CD4-positive, alpha-beta T cell (primary cell): ENCODE measurements at places on chromosomes 11 and 22. TPM values are rescaled to one million over a fixed set of nuclear protein-coding genes. Genes with fewer than 3 reads are reported as not detected.
A peak's percentile ranks its signal among the peaks of the same experiment; 100 is the strongest.

DNA sequence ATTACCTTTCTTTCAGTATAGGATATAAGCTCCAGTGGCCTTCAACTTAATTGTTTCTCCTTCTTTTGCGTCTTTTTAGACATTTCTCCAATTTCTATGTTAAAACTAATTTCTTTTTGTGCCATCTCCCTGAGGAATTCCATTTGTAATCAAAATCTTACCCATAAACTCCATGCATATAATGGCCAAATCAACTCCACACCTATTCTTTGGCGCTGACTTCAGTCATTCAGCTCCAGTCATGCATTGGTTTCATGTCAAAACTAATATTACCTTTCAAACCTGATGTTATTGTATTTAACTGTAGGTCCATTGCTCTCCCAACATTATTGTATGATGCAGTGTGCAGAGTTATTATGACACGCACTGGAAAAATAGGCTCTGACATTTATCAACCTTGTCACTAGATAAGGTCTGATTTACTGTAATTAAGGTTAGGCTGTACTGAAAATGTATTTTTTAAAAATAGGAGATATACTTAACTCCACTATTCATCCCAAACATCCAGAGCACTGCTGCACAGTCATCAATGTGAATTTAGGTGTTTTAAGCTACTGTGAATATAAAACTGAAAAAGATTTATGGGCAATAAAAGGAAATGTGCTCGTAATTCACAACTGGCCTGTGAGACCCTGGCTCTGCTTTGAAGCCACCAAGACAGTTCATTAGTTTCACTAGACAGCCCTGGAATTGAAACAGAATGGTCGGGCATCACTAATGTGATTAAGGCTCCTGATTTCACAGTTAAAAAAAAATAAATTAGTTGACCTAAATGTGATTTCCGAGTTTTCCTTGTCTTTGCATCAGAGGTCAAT lies 180.6 kb upstream of the GRIA4 start:
- no peaks in the 10 kb centered on the region for H3K4me1 ChIP-seq
- H3K36me3 ChIP-seq: no peaks in the 10 kb centered on the region
- no peak overlapping the region for H3K27ac ChIP-seq
- DNase-seq: no peak
- no peaks in the 10 kb centered on the region for H3K27me3 ChIP-seq
- H3K4me3 ChIP-seq: no peak overlapping the region

GRCh38 chr11:131663405-131664200 lies 293.2 kb downstream of the NTM start:
- no peaks in the 10 kb centered on the region for H3K4me1 ChIP-seq
- H3K4me3 ChIP-seq: no peak overlapping the region
- DNase-seq: no peak

- H3K36me3 ChIP-seq: peaks cover 8% of the 10 kb centered on the region
- no peaks in the 10 kb centered on the region for H3K27me3 ChIP-seq
- no peak for DNase-seq
- H3K4me1 ChIP-seq: peaks cover 9% of the 10 kb centered on the region
- no peak overlapping the region for H3K27ac ChIP-seq
Observed at GRCh38 chr11:123483058-123483457, 53.0 kb downstream of the GRAMD1B start.

GRCh38 chr11:126542334-126543015 lies 187.0 kb downstream of the ST3GAL4 start:
- no peak for DNase-seq
- no peak overlapping the region for H3K27ac ChIP-seq
- no peaks in the 10 kb centered on the region for H3K36me3 ChIP-seq
- peaks cover 4% of the 10 kb centered on the region for H3K27me3 ChIP-seq
- H3K4me1 ChIP-seq: no peaks in the 10 kb centered on the region

- no peaks in the 10 kb centered on the region for H3K4me1 ChIP-seq
- H3K27ac ChIP-seq: no peak overlapping the region
- H3K36me3 ChIP-seq: no peaks in the 10 kb centered on the region
Observed at GRCh38 chr22:23029521-23030228, 40.6 kb upstream of the GNAZ start.

- DNase-seq: no peak
- H3K4me3 ChIP-seq: no peak overlapping the region
- peaks cover 30% of the 10 kb centered on the region for H3K27me3 ChIP-seq
- no peak overlapping the region for H3K27ac ChIP-seq
- H3K36me3 ChIP-seq: no peaks in the 10 kb centered on the region
Observed at GRCh38 chr11:130162733-130163132, 3.2 kb downstream of the ST14 start.

DNA sequence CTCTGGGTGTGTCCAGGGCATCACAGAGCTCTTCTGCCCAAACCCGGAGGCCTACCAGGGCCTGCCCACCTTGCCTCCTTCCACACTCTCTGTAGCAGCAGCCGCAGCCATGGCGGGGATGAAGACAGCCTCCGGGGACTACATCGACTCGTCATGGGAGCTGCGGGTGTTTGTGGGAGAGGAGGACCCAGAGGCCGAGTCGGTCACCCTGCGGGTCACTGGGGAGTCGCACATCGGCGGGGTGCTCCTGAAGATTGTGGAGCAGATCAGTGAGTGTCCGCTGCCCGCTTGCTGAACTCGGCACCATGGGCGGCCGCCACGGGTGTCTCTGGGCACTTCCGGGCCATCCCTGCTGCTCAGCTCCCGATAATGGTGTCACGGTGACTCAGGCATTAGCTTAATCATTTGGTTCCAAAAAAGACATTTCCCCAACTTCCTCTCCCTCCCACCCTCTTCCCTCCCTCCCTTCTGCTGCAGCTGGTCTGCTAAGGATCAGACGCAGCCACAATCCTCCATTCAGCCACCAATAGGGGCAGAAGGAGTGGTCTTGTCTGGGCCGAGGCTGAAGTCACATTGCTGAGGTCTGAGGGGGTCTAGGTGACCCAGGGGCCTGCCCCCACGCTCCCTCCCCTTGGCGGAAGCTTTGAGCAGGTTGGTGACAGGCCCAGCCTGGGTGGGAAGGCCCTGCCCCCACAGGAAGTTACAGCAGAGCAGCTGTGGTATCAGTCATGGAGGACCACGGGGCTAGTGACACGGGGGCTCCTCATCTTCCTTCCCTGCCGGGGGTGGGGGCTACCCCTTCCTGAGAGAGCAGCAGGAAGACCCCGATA lies 950 bp downstream of the FERMT3 start:
- peak; percentile 72 for DNase-seq
- H3K27ac ChIP-seq: peak overlapping the region; percentile 86
- H3K36me3 ChIP-seq: peaks cover 57% of the 10 kb centered on the region
- H3K4me1 ChIP-seq: peaks cover 61% of the 10 kb centered on the region
- H3K27me3 ChIP-seq: no peaks in the 10 kb centered on the region
- peak overlapping the region; percentile 100 for H3K4me3 ChIP-seq

DNA sequence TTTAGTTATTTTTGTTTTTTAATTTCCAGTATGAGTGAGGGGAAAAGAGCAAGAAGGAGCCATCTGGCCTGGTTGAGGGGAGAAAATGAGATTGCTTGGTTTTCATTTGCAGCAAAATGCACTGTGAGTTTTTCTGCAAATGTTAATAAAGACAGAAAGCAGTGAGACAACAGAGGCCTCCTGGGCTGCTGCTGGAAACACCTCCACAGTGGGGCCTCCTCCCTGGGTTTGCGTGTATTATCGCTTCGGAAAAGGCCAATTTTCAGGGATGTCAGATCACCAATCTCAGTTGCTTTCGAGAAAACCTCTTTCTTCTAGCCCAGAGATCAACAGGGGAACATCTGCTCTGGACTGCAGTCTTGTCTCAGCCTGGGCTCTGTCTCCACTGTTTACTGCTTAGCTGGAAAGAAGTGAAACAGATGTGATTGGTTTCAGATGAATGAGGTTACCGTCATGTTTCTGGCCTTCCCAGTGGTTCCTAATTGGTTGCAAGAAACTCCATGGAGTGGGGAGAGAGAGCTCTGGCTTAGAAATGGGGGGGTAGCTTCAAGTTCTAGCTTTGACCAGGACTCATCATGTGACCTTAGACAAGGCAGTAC lies 17.3 kb downstream of the TSPAN18 start:
- H3K4me3 ChIP-seq: no peak overlapping the region
- H3K27ac ChIP-seq: no peak overlapping the region
- no peaks in the 10 kb centered on the region for H3K27me3 ChIP-seq
- H3K36me3 ChIP-seq: no peaks in the 10 kb centered on the region
- peaks cover 67% of the 10 kb centered on the region for H3K4me1 ChIP-seq

GRCh38 chr11:66334605-66335442 lies 1.4 kb downstream of the RIN1 start:
- no peak for DNase-seq
- peaks cover 28% of the 10 kb centered on the region for H3K4me1 ChIP-seq
- peaks cover 25% of the 10 kb centered on the region for H3K36me3 ChIP-seq

DNA sequence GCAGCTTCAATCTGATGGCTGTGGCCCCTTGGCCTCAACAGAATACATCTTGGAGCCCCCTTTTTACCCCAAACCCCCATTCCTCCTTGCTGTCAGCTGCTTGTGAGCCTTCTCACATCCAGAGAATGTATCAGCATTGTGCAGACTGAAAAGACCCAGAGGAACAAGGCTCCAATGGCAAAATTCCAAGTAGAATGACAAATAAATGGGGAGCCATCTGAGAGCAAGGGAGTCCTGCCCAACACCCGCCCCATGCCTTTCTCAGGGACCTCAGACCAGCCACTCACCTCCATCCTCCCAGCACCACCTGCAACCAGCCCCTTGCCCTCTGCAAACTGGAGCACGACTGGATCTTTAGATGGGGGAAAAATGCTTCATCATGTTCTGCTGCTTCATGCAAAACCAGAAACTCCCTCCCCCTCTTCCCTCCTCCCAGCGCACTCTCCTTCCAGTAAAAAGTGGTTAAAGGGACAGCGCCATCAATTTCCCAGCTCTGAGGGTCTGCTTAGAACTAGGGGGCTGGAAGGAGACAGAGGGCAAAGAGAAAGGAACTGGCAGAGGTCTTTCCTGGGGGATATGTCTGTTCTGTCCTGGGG lies 2.2 kb upstream of the NEFH start:
- no peaks in the 10 kb centered on the region for H3K36me3 ChIP-seq
- H3K4me1 ChIP-seq: peaks cover 22% of the 10 kb centered on the region
- peaks cover 44% of the 10 kb centered on the region for H3K27me3 ChIP-seq
- no peak overlapping the region for H3K27ac ChIP-seq

GRCh38 chr11:101346591-101346990 lies 217.0 kb upstream of the PGR start:
- H3K4me1 ChIP-seq: no peaks in the 10 kb centered on the region
- no peaks in the 10 kb centered on the region for H3K36me3 ChIP-seq
- no peak overlapping the region for H3K27ac ChIP-seq
- H3K27me3 ChIP-seq: no peaks in the 10 kb centered on the region

- no peak for DNase-seq
- no peaks in the 10 kb centered on the region for H3K4me1 ChIP-seq
- H3K27ac ChIP-seq: no peak overlapping the region
- H3K27me3 ChIP-seq: no peaks in the 10 kb centered on the region
Observed at GRCh38 chr22:41656556-41656955, 32.1 kb downstream of the SNU13 start.

DNA sequence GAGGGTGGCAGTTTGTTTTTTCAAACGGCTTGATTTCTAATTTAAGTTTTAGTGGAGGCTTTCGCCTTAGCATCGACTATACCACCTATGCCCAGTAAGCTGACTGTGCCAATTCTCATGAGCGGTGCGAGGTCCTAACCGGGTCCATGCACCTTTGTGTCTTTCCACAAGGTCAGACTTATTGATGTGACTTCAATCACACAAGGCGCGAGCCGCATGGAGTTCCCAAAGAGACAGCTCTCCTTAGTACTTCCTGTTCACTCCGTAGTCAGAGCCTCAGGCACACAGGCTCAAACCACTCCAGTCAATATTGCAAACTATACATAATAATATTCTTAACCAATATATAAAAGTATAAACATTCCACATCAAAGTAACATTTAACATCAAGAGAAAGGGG lies 18.2 kb downstream of the ST14 start:
- no peak overlapping the region for H3K4me3 ChIP-seq
- no peak for DNase-seq
- peaks cover 5% of the 10 kb centered on the region for H3K27me3 ChIP-seq
- H3K36me3 ChIP-seq: no peaks in the 10 kb centered on the region
- no peak overlapping the region for H3K27ac ChIP-seq

GRCh38 chr22:31425331-31426050 lies 26.1 kb downstream of the DRG1 start:
- H3K4me1 ChIP-seq: no peaks in the 10 kb centered on the region
- H3K4me3 ChIP-seq: no peak overlapping the region
- no peaks in the 10 kb centered on the region for H3K27me3 ChIP-seq
- peaks cover 85% of the 10 kb centered on the region for H3K36me3 ChIP-seq

GRCh38 chr22:26556904-26557303 lies 33.0 kb downstream of the TPST2 start:
- H3K27me3 ChIP-seq: no peaks in the 10 kb centered on the region
- H3K4me3 ChIP-seq: no peak overlapping the region
- no peak overlapping the region for H3K27ac ChIP-seq

DNA sequence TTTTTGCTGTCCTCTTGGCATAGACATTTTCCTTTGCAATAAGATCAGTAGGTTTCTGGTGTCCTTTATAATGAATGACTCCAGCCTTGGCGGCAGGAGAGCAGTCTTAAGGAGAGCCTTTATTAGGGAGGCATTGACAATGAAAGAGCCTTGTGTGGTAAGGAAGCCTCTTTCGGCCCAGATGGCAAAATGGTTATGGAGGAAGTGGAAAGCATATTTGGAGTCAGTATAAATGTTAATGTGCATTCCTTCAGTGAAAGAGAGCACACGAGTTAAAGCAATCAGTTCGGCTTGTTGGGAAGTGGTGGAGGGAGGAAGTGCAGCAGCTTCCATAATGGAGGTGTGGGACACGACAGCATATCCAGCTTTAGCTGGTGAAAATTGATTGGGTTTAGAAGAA lies 18.1 kb upstream of the ANO1 start:
- no peak overlapping the region for H3K27ac ChIP-seq
- H3K36me3 ChIP-seq: no peaks in the 10 kb centered on the region
- no peaks in the 10 kb centered on the region for H3K27me3 ChIP-seq
- no peaks in the 10 kb centered on the region for H3K4me1 ChIP-seq
- no peak for DNase-seq

DNA sequence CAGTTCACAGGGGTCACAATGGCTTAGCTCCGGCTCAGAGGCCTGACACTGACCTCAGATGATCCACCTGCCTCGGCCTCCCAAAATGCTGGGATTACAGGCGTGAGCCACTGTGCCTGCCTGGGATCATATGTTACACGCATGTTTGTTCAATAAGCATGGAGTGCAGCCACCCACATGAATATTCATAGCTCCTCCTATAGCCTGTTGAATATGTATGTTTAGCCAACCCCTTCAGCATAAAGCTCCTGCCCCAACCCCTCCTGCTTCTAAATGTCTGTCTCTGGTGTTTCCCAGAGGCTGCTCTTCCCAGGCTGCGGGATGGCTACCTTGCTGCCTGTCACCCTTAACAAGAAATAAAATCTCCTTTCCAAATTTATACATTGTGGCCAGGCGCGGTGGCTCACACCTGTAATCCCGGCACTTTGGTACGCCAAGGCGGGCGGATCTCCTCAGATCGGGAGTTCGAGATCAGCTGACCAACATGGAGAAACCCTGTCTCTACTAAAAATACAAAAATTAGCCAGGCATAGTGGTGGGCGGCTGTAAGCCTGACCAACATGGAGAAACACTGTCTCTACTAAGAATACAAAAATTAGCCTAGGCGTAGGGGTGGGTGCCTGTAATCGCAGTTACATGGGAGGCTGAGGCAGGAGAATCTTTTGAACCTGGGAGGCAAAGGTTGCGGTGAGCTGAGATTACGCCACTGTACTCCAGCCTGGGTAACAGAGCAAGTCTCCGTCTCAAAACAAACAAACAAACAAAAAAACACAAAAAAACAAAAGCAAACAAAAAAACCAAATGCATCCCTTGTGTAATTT lies 1.1 kb upstream of the APOBEC3F start:
- H3K27me3 ChIP-seq: no peaks in the 10 kb centered on the region
- no peak for DNase-seq
- H3K4me3 ChIP-seq: peak overlapping the region; percentile 67
- peaks cover 13% of the 10 kb centered on the region for H3K36me3 ChIP-seq

PHETA2 gene
- total RNA-seq: 0.42 TPM

OR10A2 gene
- total RNA-seq: not detected

OR5M11 gene
- total RNA-seq: not detected

ELF5 gene
- not detected for total RNA-seq

PLET1 gene
- not detected for total RNA-seq
